Stimulated activated CD4-positive, alpha-beta T cell treated with anti-CD3 and anti-CD28 coated beads, Interleukin-15, amount 100 ng/mL, for 1 hour (primary cell): ENCODE measurements at places on chromosomes 12 and 14.

GRCh38 chr12:93862424-93862823 is 185.2 kb downstream of the CRADD start:
- no peak for DNase-seq

DNA sequence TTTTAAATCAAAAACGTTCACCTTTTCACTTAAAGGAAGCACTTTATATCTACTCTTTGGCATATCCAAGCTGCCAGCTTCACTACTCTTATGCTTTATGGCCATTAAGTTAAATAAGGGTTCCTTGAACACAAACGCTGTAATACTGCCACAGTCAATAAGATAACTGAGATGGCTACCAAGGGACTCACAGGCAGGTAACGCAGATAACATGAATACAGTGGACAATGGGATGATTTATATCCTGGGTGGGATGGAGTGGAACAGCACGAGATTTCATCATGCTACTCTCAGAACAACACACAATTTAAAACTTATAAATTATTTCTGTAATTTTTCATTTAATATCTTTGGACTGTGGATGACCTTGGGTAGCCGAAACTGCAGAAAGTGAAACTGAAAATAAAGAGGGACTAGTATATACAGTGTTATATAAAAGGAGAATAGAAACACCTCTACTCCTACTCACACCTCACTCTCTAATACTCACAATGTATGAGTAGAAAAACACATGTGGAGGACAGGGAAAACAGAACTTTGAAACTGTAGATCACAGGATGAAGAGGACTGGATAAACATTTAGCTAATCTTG is 367.3 kb downstream of the C12orf50 start:
- no peak for DNase-seq

GRCh38 chr12:53325511-53326061 is 4.2 kb upstream of the AAAS start:
- DNase-seq, result no peak

DNA sequence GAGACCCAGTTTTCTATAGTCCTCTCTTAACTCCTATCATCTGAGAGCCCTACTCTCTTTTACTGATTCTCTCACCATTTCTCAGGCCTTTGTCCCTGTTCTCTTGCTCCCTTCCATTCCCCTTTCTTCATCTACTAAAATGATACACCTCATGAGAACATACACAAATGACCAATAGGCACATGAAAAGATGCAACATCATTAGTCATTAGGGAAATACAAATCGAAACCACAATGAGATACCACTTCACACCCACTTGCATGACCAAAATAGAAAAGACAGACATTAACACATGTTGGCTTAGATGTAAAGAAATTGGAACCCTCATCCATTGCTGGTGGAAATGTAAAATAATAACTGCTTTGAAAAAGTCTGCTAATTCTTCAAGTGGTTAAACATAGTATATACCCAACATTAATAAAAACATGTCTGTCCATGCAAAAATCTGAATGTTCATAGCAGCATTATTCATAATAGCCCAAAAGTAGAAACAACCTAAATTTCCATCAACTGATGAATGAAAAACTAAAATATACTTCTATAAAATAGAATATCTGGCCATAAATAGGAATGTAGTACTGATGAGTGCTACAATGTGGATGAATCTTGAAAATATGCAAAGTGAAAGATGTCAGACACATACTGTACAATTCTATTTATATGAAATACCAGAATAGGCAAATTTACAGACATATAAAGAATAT is 66.0 kb downstream of the DENND5B start:
- no peak for DNase-seq

DNA sequence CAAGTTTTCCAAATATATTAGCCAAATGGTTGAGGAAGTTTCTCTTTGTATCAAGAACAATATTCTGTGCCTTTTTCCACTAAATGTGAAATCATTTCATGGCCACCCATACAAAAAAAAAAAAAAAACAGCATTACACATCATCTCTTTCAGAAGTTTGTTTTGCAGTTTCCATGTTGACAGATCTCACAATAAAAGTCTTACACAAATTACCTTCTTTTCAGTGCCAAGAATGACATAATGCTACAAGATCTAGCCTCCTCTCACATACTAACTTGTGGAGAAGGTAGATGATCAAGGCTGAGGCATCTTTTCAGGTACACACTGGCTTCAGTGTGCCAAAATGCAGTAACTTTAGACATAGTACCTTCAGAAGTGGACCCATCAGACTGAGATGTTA is 35.3 kb downstream of the PRKD1 start:
- no peak for DNase-seq

GRCh38 chr12:67928621-67929383 is 60.4 kb upstream of the IFNG-AS1 start:
- no peak for DNase-seq

DNA sequence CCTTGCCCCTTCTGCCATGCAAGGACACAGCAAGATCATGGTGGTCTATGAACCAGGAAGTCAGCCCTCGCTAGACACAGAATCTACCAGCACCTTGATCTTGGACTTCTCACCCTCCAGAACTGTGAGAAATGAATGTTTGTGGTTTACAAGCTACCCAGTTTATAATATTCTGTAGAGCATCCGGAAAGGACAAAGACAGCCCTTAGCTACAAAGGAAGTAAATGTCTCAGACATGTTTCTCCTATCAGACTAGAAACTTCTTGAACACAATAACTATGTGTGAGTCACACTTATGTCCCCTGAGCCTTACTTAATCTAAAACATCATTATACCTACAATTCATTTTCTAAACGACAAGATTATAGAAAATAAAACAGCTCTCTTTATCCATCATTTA is 176.7 kb downstream of the KLHL28 start:
- no peak for DNase-seq

GRCh38 chr12:114924946-114925475 is 241.0 kb upstream of the TBX3 start:
- DNase-seq, result no peak

- DNase-seq, result no peak
These were observed 34.8 kb upstream of the VSX2 start for GRCh38 chr14:74204491-74204890.

- DNase-seq, result no peak
These were observed 151.3 kb downstream of the BCL11B start for GRCh38 chr14:99120526-99121318.

DNA sequence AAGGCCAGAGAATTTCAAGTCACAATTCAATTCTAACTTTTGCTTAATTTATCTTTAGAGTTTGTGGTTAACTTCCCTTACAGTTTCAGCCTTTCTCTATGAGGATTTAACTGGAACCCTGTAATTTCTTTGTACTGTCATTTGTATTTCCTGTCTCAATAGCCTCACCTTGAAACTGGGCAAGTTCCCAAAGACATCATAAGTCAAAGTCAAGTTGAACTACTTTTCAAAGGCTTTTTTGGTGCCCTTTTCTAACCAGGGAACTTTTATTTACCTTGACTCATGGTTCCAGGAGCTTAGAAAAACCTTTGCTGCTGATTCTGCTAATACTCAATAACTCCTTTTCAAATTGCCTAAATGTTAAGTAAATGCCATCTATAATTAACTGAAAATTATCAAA is 200.8 kb upstream of the KRR1 start:
- DNase-seq, result no peak

DNA sequence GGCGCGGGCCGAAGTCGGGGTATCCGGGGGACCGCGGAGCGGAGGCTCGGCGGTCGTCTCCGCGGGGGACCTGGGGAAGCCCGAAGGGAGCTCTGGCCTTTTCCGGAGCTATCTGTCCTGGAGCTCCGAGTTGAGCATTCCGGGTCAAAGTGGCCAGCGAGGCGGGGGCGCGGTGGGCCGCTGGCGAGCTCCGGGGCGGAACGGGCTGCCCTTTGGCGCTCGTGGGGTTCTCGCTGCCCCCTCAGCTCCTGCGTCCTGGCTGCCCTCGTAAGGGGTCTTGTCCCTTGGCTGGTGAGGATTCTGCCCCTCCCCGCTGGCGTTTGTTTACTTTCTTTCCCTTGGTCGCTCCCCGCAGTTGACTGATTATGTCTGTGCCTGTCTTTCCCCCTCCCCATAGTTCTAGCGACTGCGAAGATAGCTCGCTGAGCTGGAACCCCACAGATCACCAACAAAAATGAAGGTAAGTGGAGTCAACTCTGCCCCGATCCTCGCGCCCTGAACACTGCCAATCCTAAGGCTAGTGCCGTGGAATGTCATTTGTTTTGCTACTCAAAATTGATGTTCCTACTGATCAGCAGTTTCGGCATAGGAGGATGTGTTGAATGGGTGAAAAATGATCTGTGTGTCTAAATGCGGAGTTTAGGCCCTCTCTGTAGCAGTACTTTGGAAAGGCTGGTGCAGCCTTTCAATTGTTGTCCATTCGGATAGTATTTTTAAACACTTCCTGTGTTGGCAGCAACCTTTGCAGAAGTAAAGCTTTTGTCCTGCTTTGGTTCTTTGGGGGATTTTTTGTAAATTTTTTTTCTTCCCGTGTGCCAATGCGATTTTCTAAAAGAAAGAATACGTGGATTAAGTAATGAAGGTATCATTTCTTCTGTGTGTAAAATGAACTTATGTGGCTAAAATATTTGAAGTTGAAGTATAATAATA is 1.3 kb downstream of the ARID4A start:
- DNase-seq, result peak; percentile 3

- no peak for DNase-seq
These were observed 64.0 kb upstream of the SLC24A4 start for GRCh38 chr14:92258934-92259333.

DNA sequence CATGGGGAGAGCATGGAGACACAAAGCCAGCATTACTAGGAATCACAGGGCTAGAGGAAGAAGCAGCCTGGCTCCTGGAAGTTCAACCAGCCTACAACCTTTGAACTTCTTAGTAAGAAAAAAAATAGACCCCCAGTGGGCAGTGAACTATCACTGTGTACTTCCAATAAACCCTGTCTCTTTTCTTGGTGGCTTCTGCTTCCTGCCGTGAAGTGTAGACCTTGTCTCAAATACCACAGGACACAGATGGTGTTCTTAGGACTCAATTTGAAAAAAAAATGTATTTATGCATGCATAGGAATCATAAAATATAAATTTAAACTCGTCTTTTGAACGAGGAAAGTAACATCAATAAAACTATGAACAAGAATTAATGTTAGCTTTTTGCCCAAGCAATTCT is 3.6 kb upstream of the PTGER2 start:
- DNase-seq, result no peak

- DNase-seq, result no peak
These were observed 5.0 kb downstream of the NANOGNB start for GRCh38 chr12:7769999-7770398.

- DNase-seq, result peak; percentile 22
These were observed 1.0 kb downstream of the PCNX1 start for GRCh38 chr14:70907996-70908934.

DNA sequence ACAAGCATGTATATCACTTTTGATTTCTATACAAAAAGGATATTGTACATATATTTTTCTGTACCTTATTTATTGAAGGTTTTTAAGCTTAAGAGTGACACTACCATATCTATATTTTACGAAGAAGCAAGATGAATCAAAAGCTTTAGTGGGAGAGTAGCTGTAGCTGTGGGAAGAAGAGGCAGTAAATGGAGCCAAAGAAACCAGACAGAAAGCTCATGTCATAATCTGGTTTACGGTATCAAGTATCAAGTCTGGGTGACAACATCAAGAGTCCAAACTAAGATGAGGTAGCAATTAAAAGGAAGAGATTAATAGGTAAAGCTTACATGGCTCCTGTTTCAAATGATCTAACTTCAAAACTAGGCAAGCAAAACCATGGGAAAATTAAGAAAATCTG is 54.8 kb downstream of the CEP83 start:
- no peak for DNase-seq
